ENCODE measurements at places on chromosomes 5 and 9. TPM values are rescaled to one million over a fixed set of nuclear protein-coding genes. Genes with fewer than 3 reads are reported as not detected.
A peak's percentile ranks its signal among the peaks of the same experiment; 100 is the strongest.

The CTNND2 gene
- total RNA-seq = not detected

The THBS4 gene
- total RNA-seq = 0.64 TPM

The IL4 gene
- not detected for total RNA-seq

The GALNT12 gene
- total RNA-seq = 10.1 TPM

The TAS2R1 gene
- total RNA-seq = not detected

The SKIC3 gene
- 74.9 TPM for total RNA-seq

The WNT8A gene
- total RNA-seq = not detected

GRCh38 chr5:7869474-7870136 is 657 bp downstream of the MTRR start:
- DNase-seq = no peak
- peaks cover 43% of the 10 kb centered on the region for H3K36me3 ChIP-seq
- peak overlapping the region; percentile 89 for H3K27ac ChIP-seq
- H3K27me3 ChIP-seq = no peaks in the 10 kb centered on the region
- H3K4me3 ChIP-seq = peak overlapping the region; percentile 94

- H3K4me1 ChIP-seq = no peaks in the 10 kb centered on the region
- H3K27me3 ChIP-seq = peaks cover 16% of the 10 kb centered on the region
- no peak overlapping the region for H3K4me3 ChIP-seq
- no peak overlapping the region for H3K27ac ChIP-seq
Observed at GRCh38 chr5:158079097-158079496, 220.2 kb upstream of the CLINT1 start.

- H3K4me1 ChIP-seq = no peaks in the 10 kb centered on the region
- no peak overlapping the region for H3K4me3 ChIP-seq
- no peak overlapping the region for H3K27ac ChIP-seq
- DNase-seq = no peak
- H3K36me3 ChIP-seq = no peaks in the 10 kb centered on the region
Observed at GRCh38 chr9:128405780-128406171, 14.9 kb upstream of the CERCAM start.

DNA sequence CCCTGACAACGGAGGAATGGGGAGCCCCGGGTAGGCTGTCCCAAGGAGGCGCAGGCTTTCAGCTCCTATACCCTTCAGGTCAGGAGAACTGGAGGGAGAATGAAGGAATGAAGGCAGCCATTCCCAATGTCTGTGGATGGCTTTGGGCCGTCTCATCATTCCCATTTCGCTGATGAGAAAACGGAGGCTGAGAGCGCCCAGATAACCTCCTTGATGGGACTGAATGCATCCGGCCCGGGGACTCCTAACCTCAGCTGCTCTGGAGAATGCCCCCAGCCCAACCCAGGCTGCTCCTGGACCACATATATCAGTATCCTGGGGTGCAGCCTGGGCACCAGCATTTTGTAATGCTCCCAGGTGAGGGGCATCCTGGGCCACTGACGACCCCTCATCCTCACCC is 52.6 kb upstream of the RNU6ATAC start:
- no peak overlapping the region for H3K4me3 ChIP-seq
- no peak for DNase-seq
- no peak overlapping the region for H3K27ac ChIP-seq

- H3K4me3 ChIP-seq = no peak overlapping the region
- no peaks in the 10 kb centered on the region for H3K4me1 ChIP-seq
- H3K27me3 ChIP-seq = no peaks in the 10 kb centered on the region
- peaks cover 33% of the 10 kb centered on the region for H3K36me3 ChIP-seq
- no peak overlapping the region for H3K27ac ChIP-seq
- no peak for DNase-seq
Observed at GRCh38 chr9:136211006-136211405, 6.1 kb upstream of the LHX3 start.

DNA sequence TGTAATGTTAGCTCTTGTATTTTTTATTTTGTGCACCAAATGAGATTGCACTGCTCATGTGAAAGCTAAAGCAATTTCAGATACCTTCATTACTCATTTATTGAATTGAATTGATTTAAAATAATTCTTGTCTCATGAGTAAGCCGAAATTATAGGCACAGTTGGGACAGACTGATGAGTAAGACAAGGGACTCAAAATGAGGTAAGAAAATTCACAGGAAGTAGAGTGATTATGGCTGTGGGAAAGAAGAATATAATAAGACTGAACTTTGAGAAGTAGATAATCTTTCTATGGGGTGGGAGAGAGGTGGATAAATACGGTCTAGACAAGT is 51.1 kb downstream of the NUDT12 start:
- H3K4me1 ChIP-seq = no peaks in the 10 kb centered on the region
- H3K4me3 ChIP-seq = no peak overlapping the region
- no peaks in the 10 kb centered on the region for H3K36me3 ChIP-seq
- no peak for DNase-seq
- H3K27ac ChIP-seq = no peak overlapping the region

GRCh38 chr5:127685662-127686061 is 17.5 kb upstream of the CCDC192 start:
- no peaks in the 10 kb centered on the region for H3K4me1 ChIP-seq
- no peak for DNase-seq
- H3K36me3 ChIP-seq = no peaks in the 10 kb centered on the region
- H3K27ac ChIP-seq = no peak overlapping the region
- H3K27me3 ChIP-seq = peaks cover 4% of the 10 kb centered on the region

DNA sequence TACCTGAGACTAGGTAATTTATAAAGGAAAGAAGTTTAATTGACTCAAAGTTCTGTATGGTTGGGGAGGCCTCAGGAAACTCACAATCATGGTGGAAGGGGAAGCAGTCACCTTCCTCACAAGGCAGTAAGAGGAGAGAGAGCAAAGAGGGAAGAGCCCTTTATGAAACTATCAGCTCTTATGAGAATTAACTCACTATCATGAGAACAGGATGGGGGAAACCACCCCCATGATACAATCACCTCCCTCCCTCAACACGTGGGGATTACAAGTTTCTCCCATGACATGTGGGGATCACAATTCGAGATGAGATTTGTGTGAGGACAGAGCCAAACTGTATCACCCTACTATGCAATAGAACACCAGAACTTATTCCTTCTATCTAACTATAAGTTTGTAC is 27.9 kb downstream of the CD274 start:
- H3K27ac ChIP-seq = no peak overlapping the region
- peaks cover 5% of the 10 kb centered on the region for H3K4me1 ChIP-seq
- no peak overlapping the region for H3K4me3 ChIP-seq
- H3K27me3 ChIP-seq = no peaks in the 10 kb centered on the region

DNA sequence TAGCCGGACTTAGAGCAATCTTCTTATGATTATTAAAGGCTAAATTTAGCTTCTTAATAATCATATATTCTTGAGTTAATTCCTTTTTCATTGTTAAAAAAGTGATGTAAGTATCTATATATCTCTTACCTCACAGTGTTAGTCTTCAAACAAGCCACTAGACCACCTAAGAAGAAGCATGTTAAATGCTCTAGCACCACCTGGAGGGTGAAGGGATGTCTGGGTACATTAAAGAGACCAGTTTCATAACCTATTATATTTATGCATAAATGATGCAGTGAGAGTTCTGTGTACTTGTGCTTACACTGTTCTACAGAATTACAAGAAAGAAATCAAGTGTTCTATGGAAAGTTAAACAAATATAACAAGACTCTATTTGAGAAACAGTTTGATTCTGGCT is 55.9 kb upstream of the SLCO6A1 start:
- no peaks in the 10 kb centered on the region for H3K36me3 ChIP-seq
- no peak overlapping the region for H3K4me3 ChIP-seq
- peaks cover 10% of the 10 kb centered on the region for H3K27me3 ChIP-seq
